ENCODE measurements at places on chromosomes 4 and X.

DNA sequence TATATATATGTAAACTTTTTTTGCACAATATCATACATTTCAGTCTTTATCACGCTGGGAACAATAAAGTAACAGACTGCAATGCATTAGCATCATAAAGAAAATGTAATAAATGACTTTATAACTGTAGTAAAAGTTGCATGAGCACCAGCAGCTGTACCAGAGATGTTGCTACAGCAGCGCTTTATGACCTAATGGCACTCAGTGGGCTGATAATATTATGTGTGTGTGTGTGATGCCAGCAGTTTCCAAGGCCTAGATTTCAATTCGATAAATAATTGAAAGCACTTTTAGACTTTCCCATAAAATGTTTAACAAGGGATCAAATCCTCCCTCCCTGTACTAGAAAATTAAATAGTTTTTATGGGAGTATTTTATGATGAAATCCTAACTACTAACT, 367.6 kb upstream of the AGA start:
- no peak for DNase-seq

DNA sequence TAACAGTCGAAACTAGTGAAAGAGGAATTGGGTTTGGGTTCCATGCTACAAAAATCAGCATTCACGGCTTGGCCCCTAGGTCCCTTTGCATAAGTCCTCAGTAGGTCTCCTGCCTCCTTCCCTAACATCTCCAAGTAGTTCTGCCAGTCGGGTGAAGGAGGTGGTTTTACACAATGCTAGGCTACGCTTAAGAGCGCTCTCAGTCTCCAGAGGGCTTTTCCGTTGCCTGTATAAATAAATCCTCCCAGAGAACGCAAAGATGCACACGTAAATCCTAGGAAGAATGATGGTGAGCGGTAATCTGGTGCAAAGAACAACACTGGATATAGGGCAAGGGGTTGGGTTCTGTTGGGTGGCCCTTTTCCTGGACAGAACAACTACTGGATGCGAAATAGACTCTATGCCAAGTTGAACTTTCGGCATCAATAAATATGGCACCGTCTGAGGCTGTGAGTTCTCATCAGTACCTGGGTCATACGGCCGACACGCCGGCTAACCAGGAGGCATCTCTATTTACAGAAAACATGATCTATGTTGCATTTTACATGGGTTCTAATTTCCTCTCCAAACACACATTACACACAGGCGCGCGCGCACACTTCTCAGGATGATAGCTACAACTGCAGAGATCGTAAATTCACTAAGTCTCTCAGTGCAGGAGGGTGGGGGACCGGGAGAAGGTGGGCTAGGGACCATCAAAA, 1.3 kb downstream of the CAMK2D start:
- DNase-seq: peak; percentile 67

DNA sequence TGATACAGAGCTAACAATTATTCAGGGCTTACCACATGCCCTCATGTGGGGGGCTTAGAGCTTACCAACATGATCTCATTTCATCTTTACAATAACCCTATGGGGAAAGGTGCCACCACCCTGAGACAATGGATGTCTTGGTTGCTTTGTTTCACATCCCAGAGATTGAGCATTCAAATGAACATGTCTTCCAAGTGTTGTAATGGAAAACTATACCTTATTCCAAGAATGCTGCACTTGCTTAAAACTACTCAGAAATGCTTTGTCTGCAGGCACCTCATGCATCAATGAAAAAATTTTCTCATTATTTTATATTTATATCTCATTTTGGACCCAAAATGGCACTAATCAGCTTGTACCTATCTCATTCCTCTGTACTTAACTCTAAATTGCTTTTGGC, 34.6 kb downstream of the BCLAF3 start:
- DNase-seq: no peak

- no peak for DNase-seq
Measured at GRCh38 chr4:26141051-26141721, 179.6 kb upstream of the RBPJ start.

DNA sequence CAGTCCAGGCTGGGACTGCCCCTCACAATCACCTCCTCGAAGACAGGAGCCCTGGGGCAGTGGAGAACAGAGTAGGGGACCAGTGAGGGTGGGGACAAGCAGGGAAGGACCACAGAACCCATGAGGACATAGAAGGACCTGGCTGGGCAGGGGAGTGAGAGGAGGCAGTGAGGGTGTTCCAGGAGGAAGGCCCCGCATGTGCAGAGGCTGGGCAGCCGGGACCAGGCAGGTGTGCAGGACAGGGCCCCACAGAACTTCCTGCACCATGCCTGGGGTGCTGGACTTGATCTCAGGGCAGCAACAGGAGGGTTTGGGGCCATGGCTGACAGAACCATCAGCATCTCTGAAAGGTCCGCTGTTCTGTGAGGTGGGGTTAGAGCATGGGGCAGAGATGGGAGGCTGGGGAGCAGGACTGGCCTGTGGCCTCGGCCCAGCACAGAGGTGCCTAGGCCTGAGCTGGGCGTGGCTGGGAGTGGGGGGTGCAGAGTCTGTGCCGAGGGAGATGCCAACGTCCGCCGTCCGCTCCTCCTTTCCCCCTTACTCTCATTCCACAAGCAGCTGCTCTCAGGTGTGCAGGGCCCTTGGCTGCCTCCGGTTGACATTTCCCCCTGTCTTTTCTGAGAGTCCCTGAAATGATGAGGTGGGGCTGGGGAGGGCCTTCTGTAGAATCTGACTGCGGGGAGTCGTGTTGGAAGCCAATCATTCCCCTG, 40.8 kb downstream of the EVC start:
- no peak for DNase-seq

DNA sequence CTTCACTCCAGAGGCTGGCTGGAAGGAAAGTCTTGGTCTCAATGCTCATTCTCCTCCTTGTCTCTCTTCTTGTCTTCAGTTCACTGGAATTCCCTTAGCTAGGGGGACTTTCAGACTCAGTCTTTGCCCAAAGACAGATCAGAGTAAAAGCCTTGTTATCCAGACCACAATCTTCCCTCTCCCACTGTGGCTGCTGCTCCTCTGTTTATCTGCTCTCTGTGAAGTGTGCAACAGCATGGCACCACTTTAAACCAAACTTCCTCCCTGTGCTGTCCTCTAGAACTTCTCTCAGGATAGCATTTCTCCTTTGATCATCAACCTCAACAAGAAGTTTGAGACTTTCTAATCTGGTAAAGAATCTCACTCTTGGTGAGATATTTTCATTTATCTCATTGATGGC, 530.1 kb upstream of the SLIT2 start:
- DNase-seq: peak; percentile 32

- no peak for DNase-seq
Measured at GRCh38 chr4:179989975-179990374, 2253.2 kb upstream of the TENM3 start.

GRCh38 chr4:139740121-139740520, 74.5 kb downstream of the MGST2 start:
- DNase-seq: peak; percentile 12

DNA sequence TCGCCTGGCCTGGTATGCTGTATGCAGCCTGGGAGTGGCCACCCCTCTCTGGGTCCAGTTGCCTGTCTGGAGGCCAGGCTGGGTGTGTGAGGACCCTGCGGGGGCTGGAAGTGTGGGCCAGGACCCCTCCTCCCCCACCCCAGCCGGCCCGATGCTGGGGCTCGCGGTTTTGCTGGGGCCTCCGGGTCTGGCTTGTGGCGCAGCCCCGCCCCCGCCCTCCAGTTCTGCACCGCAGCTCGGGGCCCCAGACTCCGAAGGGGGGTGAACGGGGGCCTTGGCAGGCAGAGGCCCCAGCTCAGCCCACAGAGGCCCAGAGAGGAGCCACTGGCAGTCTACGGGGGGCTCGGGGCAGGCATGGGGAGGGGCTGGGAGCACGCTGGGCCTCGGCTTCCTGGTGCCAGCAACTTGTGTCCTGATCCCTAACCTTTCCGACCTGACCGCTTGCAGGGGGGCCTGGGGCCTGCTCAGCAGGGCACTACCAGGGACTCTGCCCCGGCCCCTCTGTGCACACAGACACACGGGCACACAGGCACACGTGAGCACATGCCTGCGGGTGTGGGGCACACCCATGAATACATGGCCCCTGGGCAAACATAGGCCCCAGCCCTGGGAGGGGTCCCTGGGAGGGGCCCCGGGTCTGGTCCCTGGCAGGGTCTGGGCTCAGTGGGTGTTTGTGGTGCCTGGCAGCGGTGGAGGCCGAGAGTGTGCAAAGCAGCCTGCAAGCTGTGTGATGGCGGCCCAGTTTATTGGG, 21.4 kb upstream of the FGFR3 start:
- DNase-seq: no peak

DNA sequence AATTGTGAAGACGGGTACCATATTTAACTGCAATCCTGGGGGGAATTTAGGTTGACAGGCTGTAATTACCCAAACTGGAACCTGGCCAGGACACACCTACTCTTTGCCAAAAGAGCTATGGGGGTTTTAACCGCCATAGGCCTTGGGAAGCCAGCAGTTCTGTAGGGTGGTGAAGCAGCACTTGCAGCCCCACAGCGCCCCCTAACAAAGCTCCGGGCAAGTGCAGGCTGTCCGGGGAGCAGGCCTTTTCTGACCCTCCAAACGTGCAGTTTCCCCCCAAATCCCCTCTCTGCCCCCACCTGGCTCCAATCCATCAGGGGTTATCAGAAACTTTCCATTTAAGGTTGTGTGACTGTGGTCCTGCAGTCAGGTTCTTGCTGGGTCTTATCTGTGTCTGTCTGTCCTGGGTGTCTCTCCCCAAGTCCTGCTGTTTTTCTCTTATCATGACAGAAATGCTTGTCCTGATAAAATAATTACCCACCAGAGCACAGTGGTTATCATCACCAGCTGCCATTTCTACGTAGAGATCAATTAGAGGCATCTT, 350.9 kb downstream of the MID1IP1 start:
- DNase-seq: no peak

DNA sequence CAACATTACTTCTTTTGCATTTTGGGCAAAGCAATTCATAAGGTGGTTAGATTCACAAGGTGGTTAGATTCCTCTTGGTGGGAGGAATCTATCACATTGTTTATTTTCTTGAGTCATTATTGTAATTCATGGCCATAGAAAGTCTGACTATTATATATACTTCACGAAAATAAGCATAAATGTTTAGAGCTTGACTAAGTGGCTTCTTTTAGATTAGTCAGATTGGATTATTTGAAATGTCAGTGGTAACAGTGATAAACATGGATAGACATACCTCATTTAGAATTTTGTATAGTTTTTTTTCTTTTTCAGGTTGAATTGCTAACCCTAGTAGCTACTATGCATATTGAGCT, 24.9 kb upstream of the DYNLT3 start:
- no peak for DNase-seq

- DNase-seq: no peak
Measured at GRCh38 chr4:139809757-139810140, 144.1 kb downstream of the MGST2 start.

- peak; percentile 2 for DNase-seq
Measured at GRCh38 chrX:10725071-10725470, 104.7 kb upstream of the MID1 start.

DNA sequence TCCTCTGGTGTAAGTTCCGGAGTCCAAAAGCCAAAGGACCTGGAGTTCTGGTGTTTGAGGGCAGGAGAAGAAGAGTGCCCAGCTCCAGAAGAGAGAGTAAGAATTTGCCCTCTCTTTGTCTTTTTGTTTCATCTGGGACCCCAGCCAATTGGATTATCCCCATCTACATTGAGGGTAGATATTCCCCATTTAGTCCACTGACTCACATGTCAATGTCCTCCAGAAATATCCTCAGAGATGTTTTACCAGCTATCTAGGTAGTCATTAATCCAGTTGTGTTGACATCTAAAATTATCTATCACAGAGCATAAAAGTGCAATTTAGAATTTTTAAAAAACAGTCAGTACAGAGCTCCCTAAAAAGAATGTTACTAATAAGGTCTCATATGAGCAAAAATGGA, 132.9 kb upstream of the TMEM47 start:
- no peak for DNase-seq

- no peak for DNase-seq
Measured at GRCh38 chrX:53171356-53171755, 53.7 kb downstream of the KDM5C start.

- no peak for DNase-seq
Measured at GRCh38 chr4:138602664-138603063, 360.5 kb upstream of the SLC7A11 start.

- peak; percentile 83 for DNase-seq
Measured at GRCh38 chrX:10620121-10620699, at the start of gene MID1. MID1 (minus strand) TSS chrX:10620585; CDS start chrX:10567547, 53,038 bp downstream.

GRCh38 chr4:165505958-165506837, 127.4 kb downstream of the CPE start:
- no peak for DNase-seq

- no peak for DNase-seq
Measured at GRCh38 chr4:25667931-25668557, 12.4 kb downstream of the SLC34A2 start.

- no peak for DNase-seq
Measured at GRCh38 chr4:113884655-113885054, 94.8 kb downstream of the ARSJ start.

DNA sequence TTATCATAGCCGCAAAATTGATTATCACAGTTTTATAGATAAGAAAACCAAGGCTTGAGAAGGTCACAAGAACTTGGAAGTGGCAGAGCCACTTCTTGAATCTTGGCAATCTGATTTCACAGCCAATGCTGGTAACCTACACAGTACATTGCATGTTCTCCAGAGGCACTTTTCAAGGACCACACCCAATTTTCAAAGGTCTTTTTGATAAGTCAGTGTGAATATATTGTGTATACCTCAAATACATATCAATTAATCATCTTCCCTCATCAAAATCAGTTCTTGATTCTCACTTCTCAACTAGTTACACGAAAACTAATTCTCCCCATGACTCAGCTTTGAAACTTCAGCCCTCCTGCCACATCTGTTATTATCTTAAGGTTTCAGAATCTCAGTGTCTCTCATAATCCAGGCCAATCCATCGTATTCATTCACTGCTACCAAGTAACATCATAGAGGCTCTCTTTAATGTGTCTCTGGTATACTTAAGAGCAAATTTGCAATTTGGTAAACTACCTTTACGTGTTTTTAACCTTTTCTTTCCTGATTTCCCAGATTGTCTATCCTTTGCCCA, 16.8 kb downstream of the CAMK2D start:
- no peak for DNase-seq

GRCh38 chrX:69493193-69493592, 10.9 kb upstream of the NALF2 start:
- DNase-seq: peak; percentile 1

- no peak for DNase-seq
Measured at GRCh38 chr4:39840027-39840426, 137.7 kb downstream of the PDS5A start.

- DNase-seq: no peak
Measured at GRCh38 chrX:66553973-66554372, 84.9 kb downstream of the EDA2R start.

Measured in endothelial cell of umbilical vein (primary cell).